Stimulated activated CD8-positive, alpha-beta memory T cell treated with anti-CD3 and anti-CD28 coated beads, Interleukin-15, amount 100 ng/mL, for 48 hours (primary cell): ENCODE measurements at places on chromosomes 7 and 10.
A peak's percentile ranks its signal among the peaks of the same experiment; 100 is the strongest.

DNA sequence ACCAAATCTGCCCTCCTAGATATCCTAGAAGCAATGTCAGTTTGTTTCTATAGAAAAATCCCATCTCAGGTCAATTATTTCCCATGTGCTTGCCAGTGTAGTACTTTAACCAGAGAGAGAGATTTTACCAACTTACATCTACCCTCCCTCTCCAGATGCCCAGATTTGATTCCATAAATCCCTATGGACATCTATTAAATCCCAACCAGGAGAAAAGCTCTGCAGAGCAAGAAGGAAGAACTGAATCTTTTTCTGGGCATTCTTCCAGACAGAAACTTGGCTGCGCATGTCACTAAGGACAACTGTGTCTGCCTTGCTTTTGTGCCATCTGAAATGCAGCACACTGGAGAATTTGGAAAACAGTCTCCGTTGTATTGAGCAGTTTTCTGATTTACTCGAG is 597.6 kb downstream of the SORCS1 start:
- no peak for DNase-seq

- DNase-seq: peak; percentile 55
Observed at GRCh38 chr7:138981332-138982203, at the start of gene KIAA1549. TSS of gene KIAA1549 (minus strand) at chr7:138981389. CDS start at chr7:138981269, 120 bp downstream.

- DNase-seq: no peak
Observed at GRCh38 chr10:72426986-72427385, 72.3 kb upstream of the DNAJB12 start.

GRCh38 chr7:152866791-152867501 is 107.4 kb downstream of the ACTR3B start:
- DNase-seq: no peak

DNA sequence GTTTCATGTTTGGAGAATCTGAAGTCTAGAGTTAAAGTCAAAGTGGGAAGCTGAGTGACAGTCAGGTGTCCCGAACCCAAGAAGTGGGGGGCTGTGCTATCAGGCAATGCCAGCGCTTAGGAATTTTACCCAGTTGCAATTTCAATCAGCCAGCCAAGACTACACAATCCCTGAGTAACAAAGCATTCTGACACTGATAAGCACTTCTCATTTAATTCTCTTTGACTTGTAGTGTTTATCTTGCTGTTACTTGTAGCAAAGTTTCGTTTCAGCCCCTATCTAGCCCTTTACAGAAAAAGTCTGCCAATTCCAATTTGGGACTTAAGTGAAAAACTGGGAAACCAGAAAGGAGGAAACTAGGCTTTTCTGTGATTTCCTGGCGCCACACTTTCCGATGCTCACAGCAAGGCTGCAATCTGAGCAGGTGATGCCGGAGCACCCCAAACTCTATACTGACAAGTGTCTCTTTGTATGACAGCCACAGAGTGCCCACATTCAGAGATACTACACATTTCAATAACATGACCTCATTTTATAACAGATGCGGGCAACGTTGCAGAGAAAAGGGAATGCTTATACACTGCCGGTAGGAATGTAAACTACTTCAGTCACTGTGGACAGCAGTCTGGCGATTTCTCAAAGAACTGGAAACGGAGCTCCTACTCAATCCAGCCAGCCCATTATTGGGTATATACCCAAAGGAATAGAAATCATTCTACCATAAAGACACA is 61.0 kb downstream of the ITIH5 start:
- no peak for DNase-seq

DNA sequence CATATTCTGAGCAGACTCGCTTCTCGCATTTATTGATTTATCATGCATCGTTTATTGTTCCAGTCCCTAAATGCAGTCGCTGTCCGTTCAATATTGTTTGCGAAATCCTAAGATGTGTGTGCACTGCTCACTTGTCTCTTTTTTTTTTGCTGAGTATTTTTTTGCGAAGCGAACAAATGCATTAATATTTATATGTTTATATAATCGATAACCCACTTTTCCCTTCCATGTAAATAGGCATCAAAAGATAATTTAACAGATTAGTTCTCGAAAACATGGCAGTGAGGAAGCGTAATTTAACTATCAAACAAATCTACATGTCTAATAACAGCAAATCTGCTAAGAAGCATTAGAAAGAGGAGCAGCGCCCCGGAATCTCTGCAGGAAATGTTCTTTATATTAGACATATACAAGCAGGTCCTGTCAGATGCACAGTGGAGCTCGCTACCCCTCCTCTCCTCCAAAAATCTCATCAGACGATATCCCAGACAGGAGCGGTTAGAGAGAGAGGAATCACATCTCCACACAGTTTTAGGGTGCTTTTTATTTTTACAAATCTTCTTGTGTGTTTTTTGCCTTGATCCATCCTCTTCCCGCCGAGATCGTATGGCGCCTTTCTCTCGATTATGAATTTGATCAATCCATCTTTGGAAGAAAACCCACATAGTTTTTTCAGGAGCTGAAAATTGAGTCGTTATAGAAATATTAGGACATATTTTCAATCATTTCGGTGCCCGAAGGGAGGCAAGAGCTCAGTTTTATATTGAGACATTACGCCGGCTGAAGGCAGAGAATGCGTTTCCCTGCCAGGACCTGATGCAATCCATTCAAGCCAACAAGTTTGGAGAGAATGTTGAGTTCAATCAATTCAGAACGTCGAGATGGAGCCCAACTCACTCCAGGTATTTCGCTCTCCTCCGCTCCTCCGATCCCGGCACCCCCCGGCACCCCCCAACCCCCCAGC is at the start of gene ARID5B:
Gene ARID5B (plus strand): TSS at position 871 of the 964 bp plus-strand sequence. CDS start 11 bp downstream, at position 882.
- no peak for DNase-seq

- DNase-seq: no peak
Observed at GRCh38 chr10:101752241-101752640, 23.7 kb downstream of the FGF8 start.

- DNase-seq: no peak
Observed at GRCh38 chr10:33112831-33113455, 154.9 kb upstream of the ITGB1 start.

- no peak for DNase-seq
Observed at GRCh38 chr7:23299770-23300300, 696 bp downstream of the MALSU1 start.

DNA sequence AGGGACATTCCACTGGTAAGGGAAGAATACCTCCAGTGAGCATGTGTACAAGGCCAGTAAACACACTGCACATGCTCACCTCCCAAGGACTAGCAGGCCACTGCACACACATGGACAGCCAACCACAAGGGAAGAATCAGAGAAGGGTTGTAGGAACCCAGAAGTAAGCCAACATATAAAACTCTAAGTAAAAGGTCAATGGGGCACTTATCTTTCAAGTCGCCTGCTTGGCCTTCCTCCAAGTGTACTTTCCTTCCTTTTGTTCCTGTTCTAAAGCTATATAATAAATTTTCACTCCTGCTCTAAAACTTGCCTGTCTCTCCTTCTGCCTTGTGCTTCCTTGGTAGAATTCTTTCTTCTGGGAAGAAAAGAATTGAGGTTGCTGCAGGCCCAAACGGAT is 33.0 kb downstream of the ORC5 start:
- no peak for DNase-seq

DNA sequence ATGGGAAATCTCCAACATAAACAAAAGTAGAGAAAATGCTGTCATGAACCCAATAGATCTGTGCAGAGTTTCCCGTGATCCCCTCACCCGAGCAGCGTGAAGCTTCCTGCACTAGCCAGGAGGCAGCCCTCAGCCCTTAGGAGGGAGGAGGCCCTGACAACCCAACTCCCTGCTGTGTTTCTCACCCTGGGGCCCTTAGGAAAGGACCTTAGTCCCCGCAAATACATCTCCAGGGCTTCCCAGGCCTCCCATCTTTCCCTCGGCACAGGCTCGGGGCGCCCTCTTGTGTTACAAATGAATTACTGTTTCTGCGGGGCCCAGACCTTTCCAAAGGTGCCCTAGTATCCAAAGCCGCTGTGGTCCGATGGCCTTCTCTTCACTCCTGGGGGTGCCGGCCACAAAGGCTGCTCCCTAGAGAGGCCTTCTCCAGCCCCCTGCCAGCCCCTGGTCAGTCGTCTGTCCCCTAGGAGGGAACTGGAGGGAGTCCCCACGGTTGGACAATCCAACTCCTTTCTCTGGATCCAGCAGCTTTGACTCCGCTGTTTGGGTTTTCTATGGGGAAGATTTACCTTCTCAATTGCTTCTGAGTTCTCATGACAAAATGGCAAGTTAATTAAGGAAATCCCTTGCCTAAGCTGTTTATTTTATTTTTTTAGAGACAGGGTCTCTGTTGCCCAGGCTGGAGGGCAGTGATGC is 49.9 kb upstream of the SH2B2 start:
- no peak for DNase-seq

DNA sequence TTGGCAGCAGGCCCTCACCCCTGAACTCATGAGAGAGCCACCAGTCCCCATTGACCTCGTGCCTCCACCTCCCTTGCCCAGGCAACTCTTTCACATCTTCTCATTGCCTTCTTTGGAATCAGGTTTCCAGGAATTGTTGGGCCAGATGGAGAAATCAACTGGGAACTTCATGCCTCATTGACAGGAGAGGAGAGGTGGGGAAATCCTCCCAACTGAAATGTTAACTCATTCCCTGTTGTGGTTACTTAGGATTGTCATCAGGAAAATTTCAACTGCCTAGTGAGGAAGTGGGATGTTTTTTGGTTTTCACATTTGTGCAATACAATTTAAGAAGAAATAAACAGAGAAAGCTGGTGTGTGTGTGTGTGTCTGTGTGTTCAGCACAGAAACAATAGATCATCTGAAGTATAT is 106.6 kb upstream of the INHBA start:
- no peak for DNase-seq

DNA sequence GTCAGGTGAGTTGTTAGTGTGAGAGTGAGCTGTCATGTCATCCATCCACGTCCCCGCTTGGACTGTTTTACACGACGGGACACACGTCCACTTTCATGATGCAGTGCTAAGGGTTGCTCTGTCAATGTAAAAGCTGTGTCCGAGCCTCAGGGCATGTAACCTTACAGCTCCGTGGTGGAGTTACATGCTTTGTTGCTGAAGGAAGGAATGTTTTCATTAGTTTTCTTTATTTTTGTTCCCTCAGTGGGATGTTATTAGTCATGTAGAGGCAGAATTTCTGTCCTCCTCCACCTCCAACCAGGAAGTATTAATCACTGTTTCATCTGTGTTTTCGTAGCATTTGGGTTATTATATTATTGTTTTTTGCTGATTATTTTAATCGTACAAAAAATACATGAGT is 88.6 kb downstream of the NRG3 start:
- no peak for DNase-seq

DNA sequence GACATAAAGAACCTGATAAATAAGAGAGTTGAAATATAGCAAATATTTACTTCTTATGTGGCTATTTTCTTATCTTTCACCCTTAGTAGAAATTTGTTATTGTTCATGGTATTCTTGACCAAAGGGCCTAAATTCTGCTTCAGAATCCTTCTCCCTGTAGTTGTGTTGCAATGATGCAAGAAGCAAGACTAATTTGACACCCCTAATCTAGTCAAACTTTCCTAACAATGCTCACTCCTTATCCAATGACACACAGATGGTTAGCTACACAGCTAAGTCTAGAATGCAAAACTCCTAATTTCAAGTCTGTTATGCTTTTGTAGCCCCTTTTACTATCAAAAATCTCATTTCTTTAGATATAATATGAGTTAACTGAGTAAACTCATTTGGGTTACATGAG is 56.1 kb downstream of the TWIST1 start:
- no peak for DNase-seq

- DNase-seq: no peak
Observed at GRCh38 chr7:107783648-107784047, 19.4 kb downstream of the SLC26A3 start.

- DNase-seq: no peak
Observed at GRCh38 chr10:58331646-58332045, 3.2 kb upstream of the UBE2D1 start.

DNA sequence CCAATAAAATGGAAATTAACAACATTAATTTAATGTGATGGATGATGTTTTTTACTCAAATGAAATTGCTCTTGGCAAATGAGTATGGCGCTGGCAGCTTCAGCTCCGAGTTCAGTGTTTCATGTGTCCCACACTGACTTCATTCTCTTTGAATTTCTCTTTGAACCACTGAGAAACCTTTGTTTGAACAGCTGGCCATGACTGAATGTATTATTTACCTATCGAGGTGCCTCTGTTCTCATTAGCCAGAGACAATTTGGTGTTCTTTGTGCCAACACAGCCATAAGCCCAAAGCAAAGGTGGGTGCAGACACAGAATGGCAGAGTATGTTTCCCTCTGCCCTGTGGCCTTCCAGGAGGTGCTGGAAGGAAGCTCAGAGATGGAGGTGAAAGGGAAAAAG is 42.1 kb downstream of the TMEM178B start:
- no peak for DNase-seq

DNA sequence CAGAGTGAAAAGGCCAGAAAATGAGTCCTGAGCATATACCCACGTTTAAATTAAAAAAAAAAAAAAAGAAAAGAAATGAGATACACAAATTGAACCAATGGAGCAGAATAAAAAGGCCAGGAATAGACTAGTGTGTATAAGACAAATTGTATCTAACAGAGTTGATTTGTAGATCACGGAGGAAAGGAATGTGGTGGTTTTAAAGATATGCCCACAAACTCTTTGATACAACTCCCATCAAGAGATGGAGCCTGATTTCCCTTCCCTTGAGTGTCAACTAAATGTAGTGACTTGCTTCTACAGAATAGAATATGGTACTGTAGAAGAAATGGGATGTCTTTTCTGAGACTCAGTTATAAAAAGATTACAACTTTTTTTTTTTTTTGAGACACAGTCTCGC is 10.4 kb downstream of the SYPL1 start:
- no peak for DNase-seq

GRCh38 chr10:8691498-8692017 is 637.1 kb downstream of the GATA3 start:
- DNase-seq: no peak

- DNase-seq: no peak
Observed at GRCh38 chr10:15387021-15387420, 15.9 kb upstream of the FAM171A1 start.

DNA sequence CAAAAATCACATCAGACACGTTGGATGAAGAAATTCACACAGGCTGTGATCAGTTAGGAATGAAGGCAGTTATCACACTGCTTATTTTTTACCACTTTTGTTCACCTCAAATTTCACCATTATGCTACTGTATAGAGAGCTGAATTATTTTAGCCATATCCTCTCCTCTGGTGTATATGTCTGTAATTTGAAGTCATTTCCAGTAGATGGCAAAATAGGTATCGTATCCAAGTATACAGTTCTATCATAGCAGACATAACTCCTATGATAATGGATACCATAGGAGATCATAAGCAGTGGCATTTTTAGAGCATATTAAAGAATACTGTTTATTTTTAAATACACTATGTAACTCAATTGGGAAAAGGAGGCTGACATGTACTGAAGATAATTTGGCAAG is 909.7 kb downstream of the DNAJB9 start:
- DNase-seq: no peak

DNA sequence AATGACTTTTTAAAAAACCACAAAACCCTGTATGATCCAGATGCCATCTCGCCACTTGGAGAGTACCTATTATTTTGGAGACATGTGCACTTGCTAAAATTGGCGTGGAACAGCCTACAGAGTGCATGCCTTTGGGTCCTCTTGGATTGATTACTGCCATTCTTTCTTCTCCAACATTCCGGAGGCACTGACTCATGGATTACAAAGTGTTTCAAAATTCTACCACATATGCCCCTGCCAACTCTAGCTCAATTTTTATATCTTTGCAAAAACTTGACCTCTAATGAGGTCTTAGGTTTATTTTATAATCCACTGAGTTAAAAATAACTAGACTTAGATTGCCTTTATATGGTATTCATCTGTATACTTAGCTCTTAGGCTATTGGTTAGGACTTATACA is 55.8 kb upstream of the KIF5B start:
- DNase-seq: no peak
